ENCODE measurements at places on chromosomes 13 and 19.
A peak's percentile ranks its signal among the peaks of the same experiment; 100 is the strongest.

- peak; percentile 30 for DNase-seq
These were observed 121.6 kb upstream of the FRY start for GRCh38 chr13:31909864-31910551.

- peak; percentile 5 for DNase-seq
These were observed 211.8 kb downstream of the RBM26 start for GRCh38 chr13:79194272-79194671.

GRCh38 chr13:113947311-113948033 is 26.4 kb downstream of the C13orf46 start:
- DNase-seq: no peak

DNA sequence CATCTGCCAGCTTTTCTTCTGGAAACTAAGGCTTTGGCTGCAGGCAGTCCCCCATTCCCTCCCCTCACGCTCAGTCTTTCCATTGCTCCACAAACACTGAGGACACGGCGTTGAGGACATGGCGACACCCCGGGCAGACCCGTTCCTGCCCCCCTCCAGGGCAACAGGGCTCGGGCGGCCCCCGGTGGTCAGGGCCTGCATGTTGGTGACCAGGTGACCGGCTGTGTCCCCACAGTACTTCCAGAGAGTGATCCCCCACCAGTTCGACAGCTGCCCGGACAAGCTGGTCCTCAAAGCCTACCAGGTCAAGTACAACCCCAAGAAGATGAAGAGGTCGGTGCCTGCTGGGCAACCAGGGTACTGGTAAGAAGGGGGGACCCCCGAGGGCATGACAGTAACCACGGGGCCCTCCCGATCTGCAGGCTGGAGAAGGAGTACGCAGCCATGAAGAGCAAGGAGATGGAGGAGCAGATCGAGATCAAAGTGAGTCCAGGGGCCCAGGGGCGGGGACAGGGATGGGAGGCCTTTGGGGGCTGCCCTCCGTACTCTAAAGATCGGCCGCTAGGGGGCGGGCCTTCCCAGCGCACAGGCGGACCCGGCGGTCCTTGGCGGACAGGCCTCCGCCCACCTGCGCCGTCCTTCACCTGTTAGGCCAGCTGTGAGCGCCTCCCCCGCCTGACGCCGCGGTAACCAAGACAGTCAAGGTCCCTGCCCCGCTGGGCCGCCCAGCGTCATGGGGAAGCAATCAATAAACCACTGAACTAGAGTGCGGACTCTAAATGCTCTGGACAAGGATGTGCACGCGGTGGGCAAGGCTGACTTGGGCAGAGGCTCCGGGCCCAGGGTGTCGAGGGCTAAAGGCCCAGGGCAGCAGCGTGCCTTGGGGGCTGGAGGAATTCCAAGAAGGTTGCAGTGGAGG is 21.1 kb downstream of the PRR36 start:
- DNase-seq: peak; percentile 49
